RPMI7951 (cell line): ENCODE measurements at places on chromosomes 12 and 14.
A peak's percentile ranks its signal among the peaks of the same experiment; 100 is the strongest.

- DNase-seq = peak; percentile 86
Measured at GRCh38 chr12:12726555-12727093, 9.5 kb downstream of the CDKN1B start.

DNA sequence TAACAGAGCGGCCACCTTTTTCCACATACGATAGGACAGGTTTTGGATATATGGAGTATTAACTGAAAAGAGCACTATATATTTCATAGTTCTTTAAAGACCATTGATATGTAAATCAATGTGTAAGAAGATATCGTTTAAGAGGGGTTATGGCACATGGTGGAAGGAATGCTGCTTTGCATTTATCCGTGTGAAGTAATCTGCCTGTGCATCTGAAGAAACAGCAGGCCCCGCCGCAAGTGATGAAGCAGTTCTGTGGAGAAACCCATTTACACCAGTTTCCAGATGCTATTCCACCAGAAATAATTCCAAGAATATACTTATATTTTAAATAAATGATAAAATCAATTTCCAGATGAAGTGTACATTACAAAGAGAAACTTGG, 72.4 kb downstream of the BICD1 start:
- DNase-seq = no peak

DNA sequence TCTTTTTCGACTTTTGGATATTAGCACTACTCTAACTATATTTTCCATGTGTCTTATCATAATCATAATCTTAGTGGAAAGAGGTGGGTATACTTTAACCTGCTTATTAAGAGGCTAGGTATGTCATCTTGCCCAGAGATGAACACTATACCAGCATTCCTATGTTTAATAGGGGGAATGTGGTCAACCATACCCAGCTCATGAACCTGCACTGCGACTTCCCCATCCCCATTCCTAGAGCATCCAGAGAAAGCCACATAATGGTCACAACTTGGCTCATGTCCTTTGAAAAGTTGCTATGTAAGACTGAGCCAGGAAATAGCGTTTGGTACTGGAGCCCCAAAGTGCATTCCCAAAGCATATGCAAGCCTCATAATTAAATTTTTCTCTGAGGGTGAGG, 55.2 kb downstream of the TMCC3 start:
- DNase-seq = peak; percentile 53

- DNase-seq = no peak
Measured at GRCh38 chr12:10163084-10163483, 8.8 kb downstream of the OLR1 start.

GRCh38 chr12:51662728-51663154, 71.7 kb downstream of the SCN8A start:
- no peak for DNase-seq

DNA sequence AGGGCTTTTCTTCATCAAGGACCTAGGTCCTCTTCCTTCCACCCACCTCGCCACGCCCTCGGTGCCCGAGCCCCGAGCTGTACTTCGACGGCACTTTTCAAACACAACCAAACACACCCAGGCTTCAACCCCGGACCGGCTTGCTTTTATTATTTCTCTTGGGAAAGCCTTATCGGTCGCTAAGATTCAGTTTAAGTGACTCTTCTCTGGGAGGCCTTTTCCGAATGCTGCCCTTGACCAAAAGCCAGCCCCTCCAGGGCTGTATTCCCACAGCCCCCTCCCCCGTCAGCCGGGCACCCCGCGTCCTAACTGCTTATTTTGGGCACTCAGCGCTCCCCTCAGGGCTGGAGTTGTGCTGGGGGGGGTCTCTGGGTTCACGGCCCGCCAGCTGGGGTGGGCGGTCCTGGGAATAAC, 644 bp upstream of the PPP4R4 start:
- DNase-seq = no peak

- peak; percentile 34 for DNase-seq
Measured at GRCh38 chr12:114767906-114768722, 84.1 kb upstream of the TBX3 start.
